ENCODE measurements at places on chromosomes 13 and 19.
A peak's percentile ranks its signal among the peaks of the same experiment; 100 is the strongest.

DNA sequence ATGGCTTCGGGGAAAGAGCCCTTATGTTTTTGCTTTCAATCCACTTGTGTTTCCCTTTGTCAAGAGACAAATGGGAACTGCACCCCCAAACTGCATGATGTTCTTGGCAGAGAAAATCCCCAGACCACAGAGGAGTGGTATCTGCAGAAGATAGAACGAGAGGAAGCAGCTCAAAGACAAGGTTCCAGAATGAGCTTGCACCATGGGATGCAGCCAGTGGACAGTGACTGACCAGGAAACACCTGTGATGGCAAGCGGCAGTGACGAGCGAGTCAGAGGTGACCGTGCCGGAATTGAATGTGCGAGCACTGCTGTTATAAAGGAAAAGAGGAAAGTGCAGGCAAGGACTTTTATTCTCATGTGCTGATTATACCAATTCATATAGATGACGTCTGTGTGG lies 46.3 kb downstream of the IRS2 start:
- DNase-seq = no peak

- DNase-seq = peak; percentile 56
Measured at GRCh38 chr19:38683393-38684077, 36.1 kb downstream of the ACTN4 start.

GRCh38 chr13:81382246-81382645 lies 1041.3 kb upstream of the SPRY2 start:
- no peak for DNase-seq

GRCh38 chr19:58261968-58262921 lies 16.5 kb upstream of the ZNF8 start:
- DNase-seq = no peak

GRCh38 chr19:18716857-18717256 lies 33.4 kb downstream of the CRTC1 start:
- DNase-seq = no peak

GRCh38 chr13:93412676-93413075 lies 186.1 kb downstream of the GPC6 start:
- no peak for DNase-seq

- DNase-seq = no peak
Measured at GRCh38 chr19:50823389-50824042, at the start of gene KLK1. TSS of gene KLK1 (minus strand) at chr19:50823787. CDS start at chr19:50823748, 39 bp downstream.

DNA sequence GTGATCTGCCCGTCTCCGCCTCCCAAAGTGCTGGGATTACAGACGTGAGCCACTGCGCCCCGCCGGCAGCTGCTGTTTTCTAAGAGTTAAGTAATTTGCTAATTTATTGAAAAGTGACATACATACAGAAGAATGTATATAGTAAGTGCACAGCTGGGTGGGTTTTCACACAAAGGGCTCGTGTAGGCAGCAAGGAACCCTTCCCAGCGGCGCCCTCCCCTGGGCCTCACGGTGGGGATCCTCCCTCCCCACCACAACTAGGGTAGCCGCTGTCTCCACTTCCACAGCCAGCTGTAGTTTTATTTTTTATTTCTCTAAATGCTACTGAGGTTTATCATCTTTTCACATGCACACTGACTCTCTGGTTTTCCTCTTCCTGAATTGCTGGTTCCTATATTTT lies 64.9 kb downstream of the CRYL1 start:
- no peak for DNase-seq

GRCh38 chr19:46413262-46414031 lies at the start of gene CCDC8:
TSS of gene CCDC8 (minus strand) at chr19:46413564. CDS start at chr19:46412810, 754 bp downstream.
- no peak for DNase-seq

- no peak for DNase-seq
Measured at GRCh38 chr13:20114066-20114610, 46.7 kb downstream of the GJA3 start.

- no peak for DNase-seq
Measured at GRCh38 chr19:5122121-5122400, 153.1 kb downstream of the KDM4B start.

GRCh38 chr19:15337202-15337601 lies 4.9 kb upstream of the BRD4 start:
- DNase-seq = no peak

DNA sequence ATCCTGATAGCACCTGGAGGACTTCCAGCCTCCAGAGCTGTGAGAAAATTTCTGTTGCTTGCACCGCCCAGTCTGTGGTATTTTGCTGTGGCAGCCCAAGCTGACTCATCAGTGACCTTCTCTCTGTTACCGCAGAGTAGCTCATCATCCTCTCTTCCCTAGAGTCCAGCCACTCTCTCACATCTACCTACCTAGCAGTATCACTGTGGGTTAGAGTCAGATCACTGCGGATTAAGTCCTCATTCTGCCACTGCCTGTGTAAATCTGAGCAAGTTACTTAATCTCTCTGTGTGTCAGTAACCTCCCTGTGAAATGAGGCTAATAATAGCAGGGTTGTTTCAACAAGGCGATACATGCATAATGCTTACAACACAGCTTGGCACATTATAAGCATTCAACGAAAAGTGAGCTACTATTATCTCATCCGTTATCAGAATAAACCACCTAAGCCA lies 40.3 kb upstream of the USPL1 start:
- DNase-seq = peak; percentile 30

- no peak for DNase-seq
Measured at GRCh38 chr13:50588491-50589130, 254.9 kb downstream of the DLEU7 start.

DNA sequence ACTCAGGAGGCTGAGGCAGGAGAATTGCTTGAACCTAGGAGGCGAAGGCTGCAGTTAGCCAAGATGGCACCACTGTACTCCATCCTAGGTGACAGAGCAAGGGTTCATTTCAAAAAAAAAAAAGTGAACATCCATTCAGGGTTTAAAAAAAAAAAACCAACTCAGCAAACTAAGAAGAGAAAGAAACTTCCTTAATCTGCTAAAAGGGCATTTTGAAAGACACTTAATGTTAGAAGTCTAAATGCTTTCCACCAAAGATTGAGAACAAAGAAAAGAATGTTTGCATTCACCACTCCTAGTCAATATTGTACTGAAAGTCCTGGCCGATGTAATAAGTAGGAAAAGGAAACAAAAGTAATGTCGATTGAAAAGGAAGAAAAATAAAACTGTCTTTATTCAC lies 7.1 kb upstream of the PSMC4 start:
- DNase-seq = no peak

- DNase-seq = no peak
Measured at GRCh38 chr13:67740871-67741535, 510.9 kb upstream of the PCDH9 start.

- no peak for DNase-seq
Measured at GRCh38 chr13:78601124-78601873, 2.1 kb downstream of the POU4F1 start.

DNA sequence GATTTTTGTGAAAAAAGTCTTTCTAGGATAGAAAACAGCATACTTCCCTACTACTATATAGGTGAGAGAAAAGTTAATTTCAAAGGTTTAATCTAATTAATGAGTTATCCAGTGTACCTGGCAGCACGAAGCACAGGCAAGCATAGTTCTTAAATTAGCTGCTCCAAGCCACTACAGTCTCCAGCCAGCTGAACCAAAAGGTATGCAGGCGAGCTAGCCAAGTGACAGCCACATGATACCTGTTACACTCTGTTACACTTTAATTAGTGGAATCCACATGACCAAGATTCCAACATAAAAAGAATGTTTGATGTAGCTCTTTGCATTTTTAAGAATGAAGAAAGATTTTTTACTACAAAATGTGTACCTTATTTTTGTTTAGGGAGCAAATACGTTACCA lies 15.5 kb downstream of the SLC25A30 start:
- no peak for DNase-seq

DNA sequence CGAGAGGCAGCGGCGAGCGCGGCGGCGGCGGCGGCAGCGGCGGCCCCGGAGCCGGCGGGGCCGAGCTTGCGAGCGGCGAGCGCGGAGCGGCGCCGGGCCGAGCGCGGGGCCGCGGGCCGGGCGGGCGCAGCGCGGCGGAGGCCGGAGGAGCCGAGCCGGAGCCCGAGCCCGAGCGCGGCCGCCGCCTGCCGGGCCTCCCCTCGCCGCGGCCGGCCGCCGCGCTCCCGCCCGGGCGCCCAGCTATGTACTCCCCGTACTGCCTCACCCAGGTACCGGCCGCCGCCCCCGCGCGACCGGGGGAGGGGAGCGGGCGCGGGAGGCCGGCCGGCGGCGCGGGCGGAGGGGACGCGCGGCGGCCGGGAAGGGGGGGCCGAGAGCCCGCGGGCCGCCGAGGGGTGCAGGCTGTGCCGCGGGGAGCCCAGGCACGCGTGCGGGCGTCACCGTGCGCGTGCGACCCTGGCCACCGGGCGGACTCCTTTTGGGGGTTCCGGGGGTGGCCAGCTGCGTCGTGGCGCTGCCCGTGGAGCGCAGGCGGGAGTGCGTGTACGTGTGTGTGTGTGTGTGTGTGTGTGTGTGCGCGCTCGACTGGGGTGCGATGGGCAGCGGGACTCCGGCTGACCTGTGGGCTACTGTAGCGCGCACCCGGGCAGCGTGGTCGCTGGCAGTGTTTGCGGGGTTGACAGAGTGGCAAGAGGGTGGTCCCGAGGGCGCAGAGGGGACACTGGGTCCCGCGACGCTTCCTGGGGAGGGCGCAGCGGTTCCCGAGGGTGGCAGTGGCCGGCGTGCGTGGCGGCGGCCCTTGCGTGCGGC lies 526 bp downstream of the NFIX start:
- no peak for DNase-seq

DNA sequence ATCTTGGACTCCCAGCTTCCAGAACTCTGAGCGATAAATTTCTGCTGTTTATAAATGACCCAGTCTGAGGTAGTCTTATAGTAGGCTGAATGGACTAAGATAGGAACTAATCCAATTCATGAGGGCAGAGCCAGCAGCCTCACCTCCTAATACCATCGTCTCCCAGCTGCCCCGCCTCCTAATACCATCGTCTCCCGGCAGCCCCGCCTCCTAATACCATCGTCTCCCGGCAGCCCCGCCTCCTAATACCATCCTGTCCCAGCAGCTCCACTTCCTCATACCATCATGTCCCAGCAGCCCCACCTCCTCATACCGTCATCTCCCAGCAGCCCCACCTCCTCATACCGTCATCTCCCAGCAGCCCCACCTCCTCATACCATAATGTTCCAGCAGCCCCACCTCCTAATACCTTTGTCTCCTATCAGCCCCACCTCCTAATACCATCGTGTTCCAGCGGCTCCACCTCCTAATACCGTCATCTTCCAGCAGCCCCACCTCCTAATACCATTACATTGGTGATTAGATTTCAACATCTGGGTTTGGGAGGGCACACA lies 2.4 kb upstream of the ARGLU1 start:
- DNase-seq = peak; percentile 65

DNA sequence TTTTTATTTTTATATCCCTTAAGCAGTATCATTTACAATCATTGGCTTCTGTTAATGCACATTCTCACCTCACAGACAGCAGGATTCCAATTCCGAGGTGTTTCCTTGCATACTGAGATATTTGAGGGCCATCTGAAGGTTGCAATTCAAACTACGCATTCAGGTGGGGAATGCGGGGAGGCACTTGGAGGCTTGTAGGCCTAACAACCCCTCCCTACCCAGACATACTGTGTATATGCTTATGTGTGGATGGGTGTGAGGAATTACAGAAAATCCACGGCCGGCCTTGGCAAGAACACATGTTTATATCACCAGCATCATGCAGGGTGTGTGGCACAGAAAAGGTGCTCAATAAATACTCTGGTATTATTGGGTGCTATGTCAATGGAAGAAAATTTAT lies 43.3 kb upstream of the PCDH8 start:
- no peak for DNase-seq

- no peak for DNase-seq
Measured at GRCh38 chr13:80528733-80529132, 187.8 kb upstream of the SPRY2 start.

- DNase-seq = no peak
Measured at GRCh38 chr13:73222627-73223305, 164.0 kb downstream of the KLF5 start.

DNA sequence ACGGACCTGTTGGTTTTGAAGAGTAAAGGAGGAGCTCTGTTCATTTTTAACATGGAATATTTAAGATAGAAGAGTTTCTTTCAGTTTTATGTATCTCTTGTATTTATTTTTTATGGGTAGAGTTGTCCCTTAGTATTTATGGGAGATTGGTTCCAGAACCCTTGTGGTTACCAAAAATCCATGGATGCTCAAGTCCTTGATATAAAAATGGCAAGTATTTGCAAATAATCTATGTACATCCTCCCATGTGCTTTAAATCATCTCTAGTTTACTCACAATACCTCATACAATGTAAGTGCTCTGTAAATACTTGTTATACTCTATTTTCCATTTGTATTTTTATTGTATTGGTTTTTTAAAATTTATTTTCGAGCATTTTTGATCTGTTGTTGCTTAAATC lies 63.1 kb downstream of the TM9SF2 start:
- DNase-seq = no peak

GRCh38 chr13:109985871-109986450 lies 199.6 kb upstream of the IRS2 start:
- no peak for DNase-seq

DNA sequence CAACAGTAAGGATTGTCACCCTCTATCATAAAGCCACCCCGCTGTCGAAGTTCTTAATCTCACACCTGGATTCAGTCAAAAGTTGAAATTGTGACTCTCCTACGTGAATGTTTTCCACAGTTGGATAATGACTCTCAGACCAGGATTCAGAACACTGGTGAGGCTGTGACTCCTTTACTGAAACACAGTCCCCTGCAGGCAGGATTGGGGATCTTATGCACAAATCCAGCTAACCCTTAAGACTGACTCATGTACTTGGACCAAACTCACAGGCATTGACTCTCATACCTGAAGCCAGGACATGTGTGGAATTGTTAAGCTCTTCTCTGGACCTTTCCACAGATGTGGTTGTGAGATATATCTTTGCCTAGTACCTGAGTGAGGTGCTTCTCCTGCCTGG lies 46.8 kb downstream of the ZNF85 start:
- DNase-seq = no peak

DNA sequence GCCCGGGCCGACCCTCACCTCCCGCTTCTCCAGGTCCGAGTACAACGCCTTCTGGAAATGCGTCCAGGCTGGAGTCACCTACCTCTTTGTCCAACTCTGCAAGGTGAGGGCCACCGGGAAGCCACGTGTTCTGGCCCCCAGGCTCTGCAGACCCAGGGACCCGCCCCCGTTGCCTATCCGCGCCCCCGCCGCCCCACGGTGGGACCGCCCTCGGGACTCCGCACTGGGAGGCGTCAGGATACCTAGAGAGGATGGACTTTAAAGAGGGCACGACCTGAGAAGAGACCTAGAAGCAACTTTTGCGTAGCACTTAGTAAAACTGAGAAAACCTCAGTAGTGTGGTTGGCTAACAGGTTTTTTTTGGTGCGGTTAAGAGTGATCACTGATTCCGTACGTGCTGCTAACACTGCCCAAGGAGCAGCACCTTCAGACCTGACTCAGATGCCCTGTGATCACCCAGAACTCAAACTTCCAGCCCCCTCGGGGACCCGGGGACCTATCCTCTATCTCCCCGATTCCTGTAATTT lies 492 bp downstream of the TMEM147 start:
- DNase-seq = peak; percentile 44

DNA sequence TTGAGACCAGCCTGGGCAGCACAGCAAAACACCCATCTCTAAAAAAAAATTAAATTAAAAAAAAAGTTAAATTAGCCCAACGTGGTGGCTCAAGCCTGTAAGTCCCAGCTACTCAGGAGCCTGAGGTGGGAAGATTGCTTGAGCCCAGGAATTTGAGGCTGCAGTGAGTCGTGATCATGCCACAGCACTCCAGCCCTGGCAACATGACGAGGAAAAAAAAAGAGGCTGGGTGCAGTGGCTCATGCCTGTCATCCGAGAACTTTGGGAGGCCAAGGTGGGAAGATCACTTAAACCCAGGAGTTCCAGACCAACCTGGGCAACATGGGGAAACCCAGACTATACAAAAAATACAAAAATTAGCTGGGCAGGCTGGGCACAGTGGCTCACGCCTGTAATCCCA lies 2.2 kb upstream of the TMEM161A start:
- DNase-seq = no peak
